ENCODE measurements at places on chromosomes 2 and 18.
A peak's percentile ranks its signal among the peaks of the same experiment; 100 is the strongest.

DNA sequence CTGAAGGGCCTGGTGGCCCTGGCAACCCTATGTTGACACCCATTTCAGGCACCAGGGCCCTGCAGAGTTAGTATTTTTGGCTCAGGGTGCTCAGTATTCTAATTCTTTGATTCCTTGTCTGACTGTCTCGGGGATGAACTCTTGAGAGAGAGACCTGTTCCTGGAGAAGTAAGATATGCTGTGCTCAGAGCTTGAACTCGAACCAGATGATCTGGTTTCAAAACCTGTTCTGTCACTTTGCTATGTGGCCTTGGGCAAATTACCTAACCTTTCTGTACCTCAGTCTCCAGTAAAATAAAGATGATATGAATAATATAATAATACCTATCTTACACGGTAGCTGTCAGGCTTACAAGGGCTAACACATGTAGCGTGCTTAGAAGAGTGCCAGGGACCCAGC, 294.2 kb downstream of the DYSF start:
- no peak for DNase-seq

DNA sequence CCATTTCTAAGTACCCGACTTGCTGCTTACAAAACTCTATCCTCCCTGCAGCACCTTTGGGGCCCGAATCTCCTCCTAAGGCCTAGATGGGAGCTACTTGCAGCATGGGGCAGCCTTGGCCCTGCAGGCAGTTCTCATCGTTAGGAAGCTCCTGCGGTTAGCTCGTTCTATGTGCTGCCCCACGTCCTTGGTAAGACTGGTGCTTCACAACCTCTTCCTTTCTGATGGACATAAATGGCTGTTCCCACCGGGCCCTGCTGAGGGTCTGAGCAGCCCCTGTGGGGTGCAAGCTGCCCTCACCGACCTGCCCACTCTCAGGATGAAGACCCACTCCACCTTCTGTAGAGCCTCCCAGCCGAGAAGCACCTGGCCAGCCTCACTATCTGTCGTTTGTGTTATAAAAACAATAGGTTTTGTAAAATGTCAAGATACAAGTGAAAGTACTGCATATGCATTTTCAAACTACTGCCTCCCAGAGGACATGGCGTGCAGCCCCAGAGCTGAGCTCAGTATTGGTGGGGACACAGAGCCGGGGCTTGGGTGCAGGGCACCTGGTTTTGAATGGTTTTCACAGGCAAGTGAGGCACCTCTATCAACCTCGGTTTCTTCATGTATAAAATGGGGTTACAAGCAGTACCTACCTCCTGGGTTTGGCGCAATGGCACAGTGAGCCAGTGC, 19.4 kb downstream of the OTOF start:
- no peak for DNase-seq

DNA sequence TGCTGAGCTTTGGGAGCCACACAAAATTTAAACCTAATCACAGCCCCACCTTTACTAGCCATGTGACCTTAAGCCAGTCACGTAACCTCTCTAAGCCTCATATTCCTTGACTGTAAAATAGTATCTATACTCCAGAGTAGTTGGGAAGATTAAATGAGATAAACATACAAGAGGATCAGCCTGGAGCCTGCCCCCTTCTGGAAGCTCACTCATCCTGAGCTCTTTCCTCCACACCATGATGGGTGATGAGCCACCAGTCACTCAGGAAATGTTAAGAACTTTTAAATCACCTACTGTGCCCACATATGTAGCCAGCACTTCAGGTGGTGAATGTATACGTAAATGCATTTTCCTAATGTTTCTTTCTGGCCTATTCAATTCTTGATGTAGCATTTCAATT, 195.9 kb upstream of the DDX18 start:
- no peak for DNase-seq

DNA sequence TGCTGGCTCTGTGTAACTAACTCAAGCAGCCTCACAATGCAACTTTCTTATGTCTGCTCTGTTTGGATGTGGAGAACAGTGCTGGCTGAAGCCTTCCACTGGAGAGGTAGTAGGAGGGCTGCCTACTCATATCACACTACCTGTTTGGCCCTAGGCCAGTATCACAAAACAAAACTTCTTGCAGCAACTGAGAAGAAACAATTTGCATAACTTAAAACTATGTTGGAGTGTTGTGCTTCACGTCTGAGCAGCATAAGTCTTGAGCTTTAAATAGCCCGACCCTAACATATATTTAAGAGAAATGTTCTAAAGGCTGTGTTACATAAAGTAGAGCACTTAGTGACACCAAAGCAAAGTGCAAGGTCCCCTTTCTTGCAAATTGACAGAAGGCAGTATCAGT, 204.9 kb upstream of the ACVR2A start:
- no peak for DNase-seq

DNA sequence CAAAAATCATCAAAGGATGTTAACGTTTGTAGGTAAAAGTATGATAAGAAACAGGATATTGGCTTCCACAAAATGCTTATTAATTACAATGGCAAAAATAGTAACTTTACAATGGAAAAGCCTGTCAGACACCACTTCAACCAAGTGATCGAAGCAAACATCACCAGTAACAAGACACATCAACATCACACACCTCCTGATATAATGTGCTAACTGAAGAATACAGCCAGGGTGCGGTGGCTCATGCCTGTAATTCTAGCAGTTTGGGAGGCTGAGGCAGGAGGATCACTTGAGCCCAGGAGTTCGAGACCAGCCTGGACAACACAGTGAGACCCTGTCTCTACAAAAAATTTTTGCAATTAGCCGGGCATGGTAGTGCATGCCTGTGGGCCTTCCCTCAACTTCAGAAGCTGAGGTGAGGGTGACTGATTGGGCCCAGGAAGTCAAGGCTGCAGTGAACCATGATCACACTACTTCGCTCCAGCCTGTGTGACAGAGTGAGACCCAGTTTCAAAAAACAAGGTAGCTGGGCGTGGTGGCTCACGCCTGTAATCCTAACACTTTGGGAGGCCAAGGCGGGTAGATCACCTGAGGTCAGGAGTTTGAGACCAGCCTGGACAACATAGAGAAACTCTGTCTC, 15.0 kb downstream of the MGAT4A start:
- DNase-seq = no peak

DNA sequence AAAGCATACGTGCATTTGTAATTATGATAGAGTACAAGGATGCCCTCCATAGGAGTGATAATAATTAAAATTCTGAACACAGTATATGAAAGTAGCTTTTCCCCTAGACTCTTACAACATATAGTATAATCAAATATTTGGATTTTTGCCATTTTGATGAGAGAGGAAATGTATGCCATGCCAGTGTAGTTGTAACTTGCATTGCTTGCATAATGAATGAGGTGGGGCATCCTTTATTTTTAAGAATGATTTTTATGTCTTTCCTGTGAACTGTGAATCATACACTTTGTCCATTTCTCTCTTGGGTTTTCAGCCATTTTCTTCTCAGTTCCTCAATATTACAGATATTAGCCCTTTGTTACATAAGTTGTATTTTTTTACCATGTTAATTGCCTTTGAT, 197.5 kb downstream of the SCG2 start:
- no peak for DNase-seq

GRCh38 chr2:217360781-217361482, 501.1 kb upstream of the TNP1 start:
- peak; percentile 95 for DNase-seq

DNA sequence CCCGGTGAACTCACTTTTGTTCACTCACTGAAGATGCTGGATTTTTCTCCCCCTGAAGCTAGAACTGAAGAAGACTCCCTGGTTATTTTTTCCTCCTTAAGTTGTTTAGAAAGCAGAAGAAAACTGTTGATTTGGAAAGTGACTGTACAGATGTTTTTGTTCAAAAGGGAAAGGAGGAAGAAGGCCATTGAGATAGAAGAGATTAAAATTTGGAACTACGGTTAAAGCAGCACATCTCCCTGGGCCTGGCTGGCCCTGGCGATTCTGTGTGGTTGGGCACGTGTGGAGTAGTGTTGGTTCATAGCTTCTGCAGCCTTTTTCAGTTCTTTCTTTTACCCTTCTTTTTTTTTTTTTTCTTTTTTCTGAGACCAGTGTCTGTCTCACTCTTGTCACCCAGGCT, 109.2 kb downstream of the MAP4K4 start:
- no peak for DNase-seq

DNA sequence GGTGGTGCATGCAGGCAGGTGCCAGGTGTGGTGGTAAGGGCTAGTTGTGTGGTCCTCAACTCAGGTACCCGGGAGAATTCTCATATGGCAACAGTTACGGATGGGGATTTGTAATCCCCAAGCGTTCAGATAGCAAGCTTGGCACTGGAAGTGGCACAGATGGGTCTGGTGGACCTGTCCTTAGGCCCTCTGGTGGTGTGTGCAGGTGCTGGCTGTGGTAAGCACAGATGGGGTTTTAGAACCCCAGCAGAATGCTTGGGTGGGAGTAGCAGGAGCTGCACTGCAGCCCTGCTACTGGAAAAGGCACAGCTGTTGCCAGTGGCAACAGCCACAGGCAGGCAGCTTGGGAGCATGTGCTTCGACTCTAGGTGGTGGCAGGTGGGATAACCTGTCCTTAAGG, 948.2 kb upstream of the FAM98A start:
- no peak for DNase-seq
